ENCODE measurements at places on chromosomes 5 and 9. TPM values are rescaled to one million over a fixed set of nuclear protein-coding genes. Genes with fewer than 3 reads are reported as not detected.

UGT3A1 gene
- not detected for total RNA-seq

MRPS27 gene
- total RNA-seq: 62.3 TPM

SEMA5A gene
- 17.8 TPM for total RNA-seq

DELE1 gene
- 43.2 TPM for total RNA-seq

GPX8 gene
- total RNA-seq: 108 TPM

OMD gene
- 11.2 TPM for total RNA-seq

Data from cardiac ventricle fibroblast (primary cell).